ENCODE measurements at places on chromosomes 3 and 15.

DNA sequence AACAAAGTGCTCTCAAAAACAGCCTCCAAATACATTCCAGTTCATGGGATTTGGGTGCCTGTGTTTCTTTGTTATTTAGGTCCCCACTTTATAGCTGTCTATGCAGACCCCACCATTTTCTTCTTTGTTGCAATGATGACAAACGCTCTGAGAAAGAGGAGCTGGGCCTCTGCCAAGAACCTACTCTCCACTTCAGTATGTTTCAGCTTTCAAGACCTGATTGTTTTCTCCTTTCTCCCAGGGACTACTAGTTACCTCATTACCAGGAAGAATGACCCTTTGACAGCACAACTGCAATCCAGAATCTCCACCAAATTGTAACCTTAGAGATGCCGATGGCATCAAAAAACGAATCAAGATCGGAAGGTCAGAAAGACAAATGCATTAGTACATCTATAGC is 236.8 kb downstream of the MEIS2 start:
- DNase-seq: no peak

- no peak for DNase-seq
Observed at GRCh38 chr3:119195911-119196310, 22.5 kb downstream of the UPK1B start.

GRCh38 chr15:93146196-93146595 is 57.2 kb upstream of the RGMA start:
- DNase-seq: no peak

- DNase-seq: no peak
Observed at GRCh38 chr15:65532738-65533051, 2.4 kb downstream of the HACD3 start.

- no peak for DNase-seq
Observed at GRCh38 chr3:178835033-178835432, 236.6 kb downstream of the ZMAT3 start.

DNA sequence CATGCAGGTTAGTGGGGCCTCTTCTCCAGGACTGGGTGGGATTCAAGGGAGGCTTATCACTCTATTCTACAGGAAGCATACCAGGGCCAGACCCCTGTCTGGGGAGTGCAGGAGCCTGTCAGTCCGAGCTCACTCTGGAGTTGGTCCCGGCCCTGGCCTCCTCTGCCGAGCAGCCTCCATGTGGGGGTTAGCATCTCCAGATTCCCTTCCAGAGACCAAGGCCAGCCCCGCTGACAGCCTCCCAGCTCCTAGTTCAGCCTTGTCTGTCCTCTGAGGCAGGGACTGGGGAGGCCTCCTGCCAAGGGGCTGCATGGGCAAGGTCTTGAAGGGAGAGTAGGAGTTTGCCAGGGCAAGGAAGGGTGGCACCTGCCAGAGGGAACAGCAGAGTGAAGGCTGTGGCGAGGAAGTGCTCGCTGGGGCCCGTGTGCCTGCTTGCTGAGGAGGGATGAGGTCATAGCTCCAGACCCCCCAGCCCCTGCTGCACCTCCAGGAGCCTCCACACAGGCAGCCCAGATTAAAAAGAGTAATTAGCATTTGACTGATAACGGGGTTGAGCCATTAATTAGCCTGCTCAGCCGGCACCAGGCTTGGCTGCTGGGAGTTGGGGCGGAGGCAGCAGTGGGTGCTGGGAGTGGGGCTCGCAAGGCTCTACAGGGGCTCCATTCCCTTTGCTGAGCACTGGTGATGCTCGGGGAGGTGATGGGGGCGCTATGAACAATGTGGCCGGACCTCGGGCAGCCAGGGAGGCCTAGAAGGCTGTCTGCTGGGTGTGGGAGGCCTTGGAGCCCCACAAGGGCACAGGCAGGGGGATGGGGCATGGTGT is 54.3 kb downstream of the DNAJB8 start:
- DNase-seq: no peak

GRCh38 chr15:36737430-36737891 is 158.0 kb downstream of the CDIN1 start:
- no peak for DNase-seq

- no peak for DNase-seq
Observed at GRCh38 chr3:13093687-13094086, 20.5 kb upstream of the IQSEC1 start.

DNA sequence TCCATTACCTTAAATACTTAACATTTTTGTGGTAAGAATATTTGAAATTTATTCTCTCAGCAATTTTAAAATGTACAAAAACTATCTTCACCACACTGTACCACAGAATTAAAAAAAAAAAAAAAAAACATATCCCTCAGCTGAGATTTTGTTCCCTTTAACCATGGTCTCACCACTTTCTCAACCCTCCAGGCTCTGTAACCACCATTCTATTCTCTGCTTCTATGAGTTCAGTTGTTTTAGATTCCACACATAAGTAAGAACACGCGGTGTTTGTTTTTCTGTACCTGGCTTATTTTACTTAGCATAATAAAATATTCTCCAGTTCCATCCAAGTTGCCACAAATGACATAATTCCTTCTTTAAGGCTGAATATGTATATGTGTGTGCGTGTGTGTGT is 41.5 kb downstream of the CSNK1G1 start:
- DNase-seq: no peak

GRCh38 chr15:82852941-82853561 is 43.6 kb downstream of the WHAMM start:
- DNase-seq: no peak

DNA sequence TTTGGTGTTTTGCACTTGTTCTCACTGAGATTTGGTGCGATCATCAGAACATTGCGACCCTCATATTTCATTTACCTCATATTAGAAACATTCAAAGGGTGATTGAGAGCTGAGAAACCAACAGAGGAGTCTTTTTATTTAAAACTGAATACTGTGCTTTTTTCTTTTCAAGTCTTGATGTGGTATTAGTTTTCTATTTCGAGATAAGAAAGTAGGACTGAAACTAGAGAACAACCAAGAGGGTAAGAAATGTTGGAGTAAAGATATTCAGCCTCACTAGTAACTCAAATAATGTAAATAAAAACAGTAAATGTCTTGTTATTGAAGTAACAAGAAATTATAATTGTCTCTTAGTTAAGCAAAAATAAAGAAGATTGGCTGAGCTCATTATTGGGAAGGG is 26.5 kb downstream of the EFHB start:
- no peak for DNase-seq

DNA sequence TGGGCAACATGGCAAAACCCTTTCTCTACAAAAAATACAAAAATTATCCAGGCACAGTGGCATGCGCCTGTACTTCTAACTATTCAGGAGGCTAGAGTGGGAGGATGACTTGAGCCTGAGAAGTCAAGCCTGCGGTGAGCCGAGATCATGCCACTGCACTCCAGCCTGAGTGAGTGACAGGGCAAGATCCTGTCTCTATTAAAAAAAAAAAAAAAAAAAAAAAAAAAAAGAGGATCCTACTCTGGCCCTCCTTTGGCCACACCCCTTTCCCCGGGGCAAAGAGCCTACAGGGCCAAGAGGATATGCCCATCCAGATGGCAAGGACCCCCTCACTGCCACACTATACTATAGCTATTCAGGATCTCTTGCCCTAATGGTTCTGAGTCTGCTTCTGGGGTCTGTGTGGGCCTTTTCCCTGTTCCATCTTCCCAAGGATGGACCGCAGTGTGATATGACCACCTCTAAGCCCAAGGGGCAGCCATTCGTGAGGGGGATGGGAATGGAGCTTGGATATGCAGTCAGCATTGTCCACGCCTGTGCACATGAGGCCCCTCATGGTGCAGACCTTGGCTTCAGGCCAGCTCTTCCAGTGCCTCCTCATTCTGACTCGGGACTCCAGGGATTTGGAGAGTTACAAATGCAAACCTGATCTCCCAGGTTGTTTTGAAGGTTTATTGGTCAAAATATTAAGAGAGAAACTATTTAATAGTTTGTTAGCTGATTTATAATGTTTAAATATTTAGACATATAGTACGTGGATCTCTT is 7.3 kb downstream of the TYRO3 start:
- no peak for DNase-seq

- DNase-seq: no peak
Observed at GRCh38 chr3:120875989-120876388, 32.0 kb upstream of the STXBP5L start.

GRCh38 chr15:85462029-85462428 is 81.6 kb downstream of the AKAP13 start:
- no peak for DNase-seq

DNA sequence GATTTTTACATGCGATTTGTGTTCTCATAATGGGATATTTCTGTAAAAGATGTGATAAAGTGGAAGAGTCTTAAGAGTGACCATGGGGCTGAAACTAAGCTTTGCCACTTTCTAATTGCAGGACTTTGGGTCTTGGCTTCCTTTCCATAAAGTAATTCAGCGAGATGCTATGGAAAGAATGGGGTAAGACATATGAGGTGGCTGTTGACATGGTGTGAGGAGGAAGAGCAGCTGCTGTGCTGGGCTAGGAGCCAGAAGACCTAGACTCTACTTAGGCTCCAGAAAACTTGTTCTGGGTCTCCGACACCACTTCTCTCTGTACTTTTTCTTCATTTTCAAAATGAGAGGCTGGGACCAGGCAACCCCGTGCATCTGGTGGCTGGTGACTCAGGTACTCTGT is 654.5 kb upstream of the CFAP20DC start:
- no peak for DNase-seq

GRCh38 chr3:57910990-57911389 is 97.2 kb upstream of the FLNB start:
- no peak for DNase-seq

- DNase-seq: no peak
Observed at GRCh38 chr3:197913641-197914380, 36.2 kb upstream of the RPL35A start.

- DNase-seq: no peak
Observed at GRCh38 chr15:36358523-36358922, 220.9 kb upstream of the CDIN1 start.

- DNase-seq: no peak
Observed at GRCh38 chr3:169131690-169132464, 531.6 kb downstream of the MECOM start.

DNA sequence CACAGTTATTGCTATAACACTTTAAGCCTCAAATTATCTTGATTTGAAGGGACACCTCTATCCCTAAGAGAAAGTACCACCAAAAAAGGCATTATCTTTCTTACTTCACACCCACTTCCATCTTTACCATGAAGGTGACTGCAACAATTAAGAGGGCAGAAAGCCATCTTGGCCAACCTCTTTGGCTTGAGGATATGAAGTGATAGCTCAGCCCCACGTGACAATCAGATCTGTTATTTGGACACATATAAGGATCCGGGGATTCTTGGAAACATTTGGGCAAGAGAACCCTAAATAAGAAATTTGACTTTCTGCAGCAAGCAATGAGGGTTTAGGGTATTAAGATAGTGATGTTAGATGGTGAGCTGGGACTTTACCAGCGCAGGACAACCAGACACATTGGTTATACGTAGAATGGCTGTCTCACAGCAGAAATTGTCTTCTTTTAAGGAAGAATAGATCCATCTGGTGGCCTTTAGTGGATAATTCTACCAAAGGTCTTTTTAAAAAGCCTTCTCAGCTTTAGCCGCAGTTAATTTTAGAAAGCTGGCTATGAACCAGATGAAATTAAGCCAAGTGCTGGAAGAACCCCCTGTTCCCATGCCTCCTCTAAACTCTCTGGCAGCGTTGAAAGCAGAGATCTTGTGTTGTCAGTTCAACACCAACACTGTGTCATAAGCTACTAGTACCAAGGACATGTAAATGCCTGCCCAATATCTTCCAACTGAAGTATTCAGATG is 12.3 kb downstream of the HCLS1 start:
- DNase-seq: no peak

GRCh38 chr3:8656240-8656639 is 11.6 kb upstream of the SSUH2 start:
- DNase-seq: no peak

- no peak for DNase-seq
Observed at GRCh38 chr3:23202203-23202920, 765 bp upstream of the UBE2E2 start.

DNA sequence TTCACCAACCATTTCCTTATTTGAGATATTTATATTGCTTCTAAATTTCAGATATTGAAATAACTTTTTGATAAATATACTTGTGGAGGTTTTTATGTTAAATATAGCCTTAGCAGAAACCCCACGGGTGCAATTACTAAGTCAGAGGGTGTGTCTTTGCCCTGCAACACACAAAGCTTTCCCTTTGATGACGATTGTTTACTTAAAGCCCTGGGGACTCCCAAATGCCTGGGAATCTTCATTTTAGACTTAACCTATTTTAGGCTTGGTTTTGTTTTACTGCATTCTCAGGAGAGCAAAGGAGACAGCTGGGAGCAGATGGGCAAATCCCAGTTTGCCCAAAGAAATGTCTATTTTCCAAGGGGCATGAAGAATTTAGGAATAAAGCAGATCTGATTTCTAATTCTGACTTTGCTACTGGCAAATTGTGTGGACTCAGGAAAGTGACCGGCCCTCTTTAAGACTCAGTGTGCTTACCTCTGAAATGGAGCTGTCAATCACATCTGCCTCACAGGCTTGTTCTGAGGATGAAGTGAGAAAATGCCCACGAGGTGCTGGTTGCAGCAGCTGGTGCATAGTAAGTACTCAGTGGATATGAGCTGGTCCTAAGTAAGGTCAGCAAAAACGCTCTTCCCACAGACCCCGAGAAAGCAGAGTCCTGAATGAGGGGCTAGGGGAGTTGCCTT is 49.3 kb upstream of the CA12 start:
- DNase-seq: no peak

DNA sequence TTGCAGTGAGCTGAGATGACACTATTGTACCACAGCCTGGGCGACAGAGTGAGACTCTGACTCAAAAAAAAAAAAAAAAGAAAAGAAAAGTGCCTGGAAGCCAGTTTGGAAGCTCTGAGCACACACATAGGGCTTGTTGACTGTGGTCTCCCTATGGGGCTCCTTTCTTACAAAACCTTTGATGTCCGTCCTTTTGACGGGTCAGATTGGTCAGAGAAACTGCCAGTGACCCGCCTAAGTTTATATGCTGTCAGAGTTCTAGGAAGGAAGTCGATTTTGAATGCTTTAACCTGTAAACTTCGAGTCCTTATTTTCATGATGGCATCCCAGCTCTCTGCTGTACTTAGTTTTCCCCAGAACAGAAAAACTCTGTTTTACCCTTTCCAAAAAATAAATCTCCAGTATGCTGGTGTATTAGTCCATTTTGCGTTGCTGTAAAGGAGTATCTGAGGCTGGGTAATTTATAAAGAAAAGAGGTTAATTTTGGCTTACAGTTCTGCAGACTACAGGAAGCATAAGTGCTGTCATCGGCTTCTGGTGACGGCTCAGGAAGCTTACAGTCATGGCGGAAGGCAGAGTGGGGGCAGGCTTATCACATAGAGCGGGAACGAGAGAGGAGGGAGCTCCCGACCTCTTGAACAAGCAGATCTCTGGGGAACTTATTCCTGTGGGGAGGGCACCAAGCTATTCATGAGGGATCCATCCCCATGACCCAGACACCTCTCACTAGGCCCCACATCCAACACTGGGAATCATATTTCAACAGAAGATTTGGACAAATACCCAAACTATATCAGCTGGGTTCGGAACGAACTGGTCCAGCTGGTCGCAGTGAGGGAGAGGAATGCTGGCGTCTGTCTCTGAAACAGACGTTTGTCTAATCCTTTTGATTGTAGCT is 72.3 kb downstream of the LMLN start:
- no peak for DNase-seq

GRCh38 chr3:196503196-196504076 is at the start of gene RNF168:
RNF168 (minus strand) TSS chr3:196503768; CDS start chr3:196503173, 595 bp downstream.
- peak; percentile 86 for DNase-seq

Data from NCI-H187 (cell line).